Activated CD4-positive, alpha-beta T cell treated with anti-CD3 and anti-CD28 coated beads for 24 hours (primary cell): ENCODE measurements at places on chromosomes 2 and 18.
A peak's percentile ranks its signal among the peaks of the same experiment; 100 is the strongest.

DNA sequence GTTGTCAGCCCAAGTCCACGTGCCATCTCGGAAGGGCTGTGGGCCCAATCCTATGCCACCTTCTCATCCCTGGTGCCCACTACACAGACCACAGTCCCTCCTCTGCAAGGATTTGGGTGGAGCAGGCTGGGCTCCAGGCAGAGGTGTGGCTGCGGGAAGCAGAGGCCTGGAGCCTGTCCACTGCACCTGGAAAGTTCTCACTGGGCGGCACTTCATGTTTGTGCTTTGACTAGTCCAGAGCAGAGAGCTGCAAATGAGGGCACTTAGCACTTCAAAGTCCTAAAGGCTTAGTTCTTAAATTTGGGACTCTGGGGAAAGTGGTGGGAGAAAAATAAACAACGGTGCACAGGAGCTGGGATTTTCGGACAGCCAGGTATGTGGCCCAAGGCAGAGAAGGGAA is 308.9 kb upstream of the POU3F3 start:
- no peak for DNase-seq

DNA sequence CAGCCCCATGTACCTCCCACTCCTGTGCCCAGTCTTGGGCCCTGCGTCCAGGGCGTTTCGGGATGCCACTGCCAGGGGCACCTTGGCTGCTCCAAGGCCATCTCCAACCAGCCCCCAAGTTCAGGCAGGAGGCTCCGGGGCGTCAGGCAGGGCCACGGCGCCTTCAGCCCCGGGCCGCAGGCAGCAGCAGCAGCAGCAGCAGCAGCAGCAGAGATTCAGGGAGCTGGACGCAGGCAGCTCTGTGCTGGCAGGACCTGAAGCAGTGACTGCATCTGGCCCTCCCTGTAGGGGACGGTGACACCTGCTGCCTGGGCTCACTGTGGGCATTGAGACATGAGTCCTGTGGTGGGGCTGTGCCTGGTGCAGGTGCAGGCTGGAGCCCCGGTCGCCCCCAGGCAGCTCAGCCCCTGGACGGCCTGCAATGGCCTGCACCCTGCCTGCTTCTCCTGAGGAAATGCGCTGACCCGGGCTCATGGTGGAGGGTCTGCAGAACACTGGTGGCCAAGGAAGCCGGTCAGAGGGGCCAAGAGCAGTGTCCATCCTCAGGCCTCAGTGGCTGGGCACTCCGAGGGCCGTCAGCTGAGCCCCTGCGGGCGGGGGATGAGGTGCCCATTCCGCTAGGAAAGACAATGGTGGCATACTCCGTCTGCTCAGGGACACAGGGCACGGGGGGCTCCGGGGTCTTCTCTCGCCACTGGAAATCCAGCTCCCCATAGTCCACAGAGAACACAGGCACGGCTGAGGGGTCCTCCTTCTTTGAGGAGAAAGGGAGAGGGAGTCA is 8.0 kb downstream of the PDCD1 start:
- DNase-seq, result no peak

GRCh38 chr2:163736433-163737189 is 803 bp upstream of the FIGN start:
- DNase-seq, result no peak

GRCh38 chr2:231399853-231400680 is 4.6 kb downstream of the B3GNT7 start:
- DNase-seq, result no peak

DNA sequence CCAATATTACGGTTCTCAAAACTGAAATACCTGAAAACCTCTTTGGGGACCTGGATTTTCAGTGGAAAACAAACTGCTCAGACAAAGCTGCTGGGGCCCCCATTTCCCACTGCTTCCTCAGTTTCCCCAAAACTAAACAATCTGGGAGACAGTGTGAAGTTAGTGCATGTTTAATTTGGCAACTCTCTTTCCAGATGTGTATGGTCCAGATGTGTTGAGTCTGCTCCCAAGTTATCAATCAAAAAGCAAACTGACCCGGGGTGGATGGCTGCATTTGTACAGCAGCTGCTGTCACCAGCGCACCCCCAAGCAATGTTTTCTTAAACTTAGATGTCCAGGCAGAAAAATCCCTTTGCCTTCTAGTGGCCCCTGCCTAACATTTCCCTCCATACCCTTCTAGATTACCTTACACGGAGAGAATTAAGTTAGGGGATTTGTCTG is 136.9 kb downstream of the COPS8 start:
- DNase-seq, result no peak

GRCh38 chr2:54520687-54521086 is 64.6 kb downstream of the SPTBN1 start:
- no peak for DNase-seq

DNA sequence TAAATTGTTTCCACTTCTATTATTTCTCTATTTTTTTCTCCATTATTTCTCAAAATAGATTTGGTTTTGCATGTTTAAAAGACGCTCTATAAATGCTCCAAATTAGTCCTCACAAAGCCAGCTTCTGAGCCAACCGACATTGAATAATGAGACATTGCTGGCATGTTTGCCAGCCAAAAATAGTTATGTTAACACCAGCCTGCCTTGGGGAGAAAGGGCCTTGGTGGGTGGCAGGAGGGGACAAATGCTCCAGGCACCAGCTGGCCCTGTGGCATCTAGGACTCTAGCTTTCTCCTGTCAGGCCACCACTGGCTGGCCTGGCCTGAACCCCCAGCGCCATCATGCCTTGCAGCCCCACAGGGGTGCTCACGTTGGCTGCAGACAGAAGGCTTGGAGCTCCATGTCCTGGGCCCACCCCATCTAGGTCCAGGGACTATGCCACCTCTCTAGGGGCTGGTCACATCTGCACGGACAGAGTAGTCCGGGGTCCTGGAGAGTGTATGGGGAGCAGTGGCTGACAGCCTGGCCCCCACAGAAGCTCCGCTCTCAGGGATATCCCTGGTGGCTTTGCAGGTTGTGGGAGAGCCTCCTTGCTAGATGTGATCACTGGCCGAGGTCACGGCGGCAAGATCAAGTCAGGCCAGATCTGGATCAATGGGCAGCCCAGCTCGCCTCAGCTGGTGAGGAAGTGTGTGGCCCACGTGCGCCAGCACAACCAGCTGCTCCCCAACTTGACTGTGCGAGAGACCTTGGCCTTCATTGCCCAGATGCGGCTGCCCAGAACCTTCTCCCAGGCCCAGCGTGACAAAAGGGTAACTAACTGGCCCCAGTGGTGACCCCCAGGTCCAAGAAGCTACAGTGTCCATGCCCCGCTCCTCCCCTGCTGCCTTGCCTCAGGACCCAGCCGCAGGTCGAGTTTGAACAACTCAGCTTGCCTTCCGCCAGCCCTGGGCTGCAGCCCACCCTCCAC is 12.5 kb downstream of the ABCG8 start:
- no peak for DNase-seq

- no peak for DNase-seq
These were observed 296.4 kb downstream of the CYP26B1 start for GRCh38 chr2:71851094-71851750.

DNA sequence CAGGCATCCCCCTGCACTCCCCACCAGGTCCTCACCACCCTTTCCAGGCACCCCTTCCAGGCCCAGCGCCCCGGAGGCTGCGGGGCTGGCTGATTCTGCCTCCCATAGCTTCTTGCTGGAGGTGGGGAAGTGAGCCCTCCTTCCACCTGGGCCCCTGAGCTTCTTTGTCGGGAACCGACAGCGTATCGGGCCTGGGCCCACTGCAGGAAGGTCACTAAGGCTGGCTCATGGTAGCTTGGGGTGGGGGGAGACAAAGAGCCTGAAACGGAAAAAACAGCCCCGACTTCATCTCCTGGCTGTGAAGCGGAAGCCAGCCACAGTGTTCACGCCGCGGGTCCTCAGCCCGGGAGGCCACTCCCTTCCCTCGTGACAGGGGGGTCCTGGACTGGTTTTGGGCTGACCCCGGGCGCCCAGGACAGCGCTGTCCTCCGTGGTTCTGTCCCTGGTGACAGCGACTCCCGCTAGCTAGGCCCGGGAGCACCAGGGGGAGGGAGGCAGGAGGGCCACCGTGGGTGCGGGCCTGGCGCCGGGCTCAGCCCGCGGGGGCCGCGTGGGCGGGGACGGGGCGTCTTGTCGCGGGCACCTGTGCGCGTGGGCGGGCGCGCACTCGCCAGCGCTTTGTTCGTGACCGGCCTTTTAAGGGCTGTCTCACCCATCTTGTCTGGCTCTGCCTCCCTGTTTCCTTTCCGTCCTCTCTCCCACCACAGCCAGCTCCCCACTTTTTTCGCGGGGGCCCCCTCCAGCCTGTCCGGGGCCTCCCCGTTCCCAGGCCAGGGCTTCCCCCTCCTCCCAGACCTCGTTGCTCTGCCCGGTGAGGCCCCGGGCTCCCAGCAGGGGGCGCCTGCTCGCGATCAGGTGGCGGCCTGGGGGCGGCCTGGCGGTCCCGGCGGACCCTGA is 64.9 kb downstream of the DNMT3A start:
- peak; percentile 68 for DNase-seq

- no peak for DNase-seq
These were observed 36.0 kb upstream of the HDAC4 start for GRCh38 chr2:239436669-239437335.

- peak; percentile 55 for DNase-seq
These were observed 55.0 kb downstream of the ANKRD44 start for GRCh38 chr2:197255543-197255942.

DNA sequence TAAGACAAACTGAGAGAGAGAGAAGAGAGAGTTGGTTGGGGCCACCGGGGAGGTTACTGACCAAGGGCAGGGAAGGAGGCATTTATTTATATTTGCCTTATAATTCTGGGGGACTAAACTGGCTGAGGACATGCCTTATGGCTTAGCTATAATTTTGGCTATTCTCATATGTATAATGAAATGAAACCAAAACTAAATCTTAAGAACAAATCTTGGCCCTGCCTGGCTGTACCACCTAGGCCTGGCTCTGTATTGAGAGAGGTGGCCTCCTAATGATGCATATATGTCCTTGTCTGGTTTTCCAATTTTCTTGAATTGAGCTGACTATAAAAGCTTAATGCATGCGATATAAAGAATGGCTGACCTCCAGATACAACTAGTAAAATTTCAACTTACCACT is 3.5 kb upstream of the PPP1CB start:
- no peak for DNase-seq

- no peak for DNase-seq
These were observed 42.1 kb downstream of the TGIF1 start for GRCh38 chr18:3491981-3492555.

GRCh38 chr2:194054313-194054712 is 1602.7 kb upstream of the SLC39A10 start:
- no peak for DNase-seq

DNA sequence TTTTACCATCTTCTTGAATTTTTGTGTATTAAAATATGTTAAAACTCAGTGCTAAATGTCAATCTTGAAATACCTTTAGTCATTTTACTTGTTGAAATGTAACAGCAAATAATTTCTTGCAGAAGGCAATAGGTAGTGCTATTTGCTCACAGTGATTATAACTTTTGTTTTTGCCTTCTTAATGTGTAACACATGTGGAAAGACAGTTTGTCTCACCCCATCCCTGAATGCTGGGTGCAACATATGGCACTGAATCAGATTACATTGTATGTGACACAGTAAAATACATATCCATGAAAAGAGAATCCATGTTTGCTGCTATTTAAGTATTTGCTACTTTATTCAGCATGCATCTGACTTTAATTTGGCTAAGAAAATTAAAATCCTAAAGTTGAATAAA is 35.3 kb downstream of the FRZB start:
- no peak for DNase-seq

DNA sequence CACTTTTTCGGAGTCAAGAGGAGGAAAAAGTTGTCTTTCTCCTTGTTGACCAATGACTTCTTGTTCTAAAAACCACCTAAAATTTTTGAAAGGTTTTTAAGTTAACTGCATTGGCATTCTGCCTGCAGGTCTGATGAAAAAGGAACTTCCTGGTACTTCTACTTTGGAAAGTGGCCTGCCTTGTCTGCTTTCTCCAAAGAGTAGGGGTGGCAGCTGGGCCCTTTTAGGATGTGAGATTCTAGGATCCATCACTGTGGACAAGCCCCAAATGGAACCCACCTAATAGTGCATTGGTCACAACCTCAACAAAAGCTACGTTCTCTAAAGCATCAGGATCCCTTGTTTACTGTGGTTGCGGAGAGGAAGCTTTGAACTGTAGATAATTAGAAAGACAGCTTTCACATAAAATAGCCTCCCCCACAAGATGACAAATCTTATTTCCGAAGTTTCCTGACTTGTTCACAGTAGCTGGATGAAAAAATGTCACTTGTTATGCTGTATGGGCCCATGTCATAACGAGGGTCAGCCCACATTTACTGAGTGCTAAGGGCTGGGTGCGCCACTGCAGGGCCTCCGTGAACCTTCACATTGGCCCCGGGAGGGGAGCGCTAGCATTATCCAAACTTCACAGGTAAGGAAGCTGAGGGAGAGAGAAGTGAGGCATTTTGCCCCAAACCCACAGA is 17.4 kb downstream of the ASPRV1 start:
- DNase-seq, result no peak

GRCh38 chr2:55047677-55048299 is 2.5 kb downstream of the RTN4 start:
- no peak for DNase-seq

DNA sequence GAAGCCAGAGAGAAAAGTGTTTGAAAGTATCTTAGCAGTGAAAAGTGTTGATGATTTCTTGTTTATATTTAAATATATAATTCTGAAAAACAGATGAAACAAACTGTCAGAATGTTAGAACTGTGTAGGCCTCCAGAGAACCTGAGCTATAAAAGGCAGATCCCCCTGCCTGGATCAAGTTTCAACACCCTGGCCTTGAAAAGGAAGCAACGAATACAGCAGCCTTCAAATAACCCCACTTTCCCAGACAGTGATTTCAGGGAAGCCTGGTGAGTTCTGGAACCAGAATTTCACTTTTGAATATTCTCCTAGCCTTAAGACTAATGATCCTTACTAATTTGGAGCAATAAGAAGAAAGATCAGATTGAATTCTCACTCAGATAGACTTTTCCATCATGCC is 13.3 kb upstream of the TRIM43 start:
- no peak for DNase-seq

- no peak for DNase-seq
These were observed 77.3 kb downstream of the GAREM1 start for GRCh38 chr18:32393407-32393806.

DNA sequence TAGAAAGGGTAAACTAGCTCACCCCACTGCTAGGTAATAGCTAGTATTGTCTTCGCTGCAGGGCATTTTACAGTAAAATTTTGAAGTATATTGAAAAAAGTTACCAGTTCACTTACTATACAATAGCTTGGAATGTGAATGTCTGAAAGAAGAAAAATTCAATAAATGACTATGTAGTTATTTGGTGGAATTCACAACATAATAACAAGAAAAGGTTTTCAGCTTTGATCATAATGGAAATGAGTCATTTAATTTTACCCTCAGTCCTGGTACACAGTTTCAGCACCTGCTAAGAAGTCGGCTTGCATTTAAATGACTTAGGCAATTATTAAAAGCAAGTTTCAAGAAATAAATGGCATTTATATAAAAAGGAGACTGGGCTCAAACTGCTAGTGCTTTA is 90.4 kb downstream of the NUP35 start:
- no peak for DNase-seq
